ENCODE measurements at places on chromosomes 6 and 20.

- DNase-seq, result no peak
These were observed 341.2 kb downstream of the SAMD5 start for GRCh38 chr6:147849401-147850330.

DNA sequence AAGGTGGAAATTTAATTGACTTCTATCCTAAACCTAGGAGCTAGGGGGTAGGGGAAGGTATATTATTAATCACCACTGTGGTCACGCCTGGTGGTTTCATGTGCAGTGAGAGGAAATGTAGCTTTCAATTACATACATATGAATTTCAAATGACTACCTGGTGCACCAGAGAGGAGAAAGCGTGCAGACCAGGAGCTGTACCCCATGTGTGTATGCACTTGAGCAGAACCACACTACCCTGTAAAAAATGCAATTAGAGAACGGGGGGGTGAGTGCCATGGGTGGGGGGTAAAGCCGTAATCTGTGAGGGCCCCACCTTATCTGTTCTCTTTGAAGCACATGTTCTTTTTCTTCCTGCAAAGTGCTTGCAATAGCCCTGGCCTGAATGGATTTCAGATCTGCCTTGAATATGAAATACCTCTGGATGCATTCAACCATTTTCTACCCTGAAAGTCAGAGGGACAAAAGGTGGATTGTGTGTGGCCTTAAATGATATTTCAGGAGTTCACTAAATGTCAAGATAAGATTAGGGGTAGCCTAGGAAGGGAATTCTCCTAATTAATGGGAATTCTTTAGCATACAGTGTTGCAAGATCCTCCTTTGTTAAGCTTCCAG is 30.9 kb upstream of the EDN3 start:
- no peak for DNase-seq

DNA sequence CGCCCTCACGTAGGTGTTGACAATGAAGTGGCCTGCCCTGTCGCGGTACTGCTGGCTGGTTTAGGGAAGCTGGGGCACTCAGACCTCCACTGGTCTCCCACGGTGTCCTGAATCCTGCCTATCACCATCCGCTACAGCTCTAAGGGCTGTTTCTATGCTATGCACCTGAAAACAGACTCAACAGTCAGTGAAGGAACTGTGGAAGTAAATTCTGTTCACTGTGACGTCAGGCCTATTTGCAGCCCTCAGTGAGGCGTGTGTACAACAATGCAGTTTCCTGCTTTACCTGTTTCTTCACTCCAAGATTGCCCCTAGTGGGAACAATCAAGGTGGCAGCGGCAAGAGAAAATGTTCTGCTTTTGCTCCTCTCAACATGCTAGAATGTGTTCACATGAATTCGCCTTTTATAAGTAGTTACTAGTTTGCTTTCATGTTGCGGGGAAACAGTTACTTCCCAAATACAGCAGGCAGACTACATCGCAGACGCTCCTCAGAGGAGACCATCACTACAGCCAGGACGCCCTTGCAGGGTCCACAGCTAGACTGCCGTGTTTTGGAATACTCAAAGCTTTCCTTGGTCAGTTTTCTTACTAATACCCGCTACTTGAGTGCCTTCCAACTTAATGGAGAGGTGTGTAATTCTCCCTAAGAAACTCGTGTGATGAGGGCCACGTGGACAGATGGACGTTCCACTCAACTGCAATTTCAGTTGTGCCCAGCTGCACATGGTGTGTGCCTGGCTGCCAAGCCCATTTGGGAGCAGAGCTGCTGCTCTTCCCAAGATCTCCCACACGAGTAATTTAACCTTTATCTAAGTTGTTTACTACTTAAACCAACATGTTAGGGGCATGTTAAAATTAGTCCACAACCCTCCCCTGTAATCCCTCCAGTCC is 25.4 kb downstream of the DIDO1 start:
- no peak for DNase-seq

- no peak for DNase-seq
These were observed 3.3 kb downstream of the EFHC1 start for GRCh38 chr6:52423448-52423847.

GRCh38 chr6:9628819-9629218 is 786.1 kb downstream of the TFAP2A start:
- DNase-seq, result no peak

DNA sequence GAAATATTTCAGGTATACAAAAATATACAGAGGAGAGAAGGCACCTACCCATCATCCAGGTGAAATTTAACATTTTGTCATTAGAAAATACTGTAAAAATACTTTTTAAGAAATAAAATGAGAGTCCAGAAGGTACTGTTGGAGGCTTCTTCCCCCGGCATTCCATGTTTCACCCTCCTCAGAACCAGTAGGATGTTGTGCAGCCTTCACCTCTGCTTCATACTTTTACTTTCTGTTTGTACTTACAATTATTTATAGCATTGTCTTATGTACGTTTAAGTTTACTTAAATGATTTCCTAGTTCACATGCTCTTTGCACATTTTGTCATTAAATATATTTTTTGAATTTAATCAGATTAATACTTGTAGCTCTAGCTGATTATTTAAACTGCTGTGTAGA is 30.9 kb downstream of the TMEM200A start:
- DNase-seq, result no peak

GRCh38 chr20:49727894-49728885 is 14.5 kb upstream of the B4GALT5 start:
- no peak for DNase-seq

Data from left renal pelvis (tissue), 4 donors.